ENCODE measurements at places on chromosomes 5 and 9.

GRCh38 chr5:3600106-3601060 is 4.8 kb downstream of the IRX1 start:
- no peak for DNase-seq

- no peak for DNase-seq
These were observed 372.7 kb downstream of the PSAT1 start for GRCh38 chr9:78669591-78669990.

GRCh38 chr5:141493500-141494422 is 4.9 kb downstream of the PCDHGC5 start:
- no peak for DNase-seq

DNA sequence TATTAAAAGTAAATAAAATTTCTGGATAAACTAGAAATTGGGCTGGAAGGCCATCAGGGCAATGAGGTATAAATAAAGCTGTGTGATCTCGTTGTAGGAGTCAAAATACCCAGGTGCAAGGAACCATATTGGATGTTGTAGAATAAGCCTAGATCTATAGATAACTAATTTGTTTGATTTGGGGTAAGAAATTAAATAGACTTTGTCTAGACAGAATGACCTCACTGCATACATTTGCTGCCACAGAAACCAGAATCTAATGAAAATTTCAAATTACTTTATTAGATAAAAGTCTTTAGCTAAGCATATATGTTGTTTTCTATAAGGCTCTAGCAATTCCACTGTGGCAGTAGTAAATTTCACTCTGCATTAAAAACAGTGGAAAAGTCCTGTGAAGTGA is 225.2 kb upstream of the ITGA1 start:
- no peak for DNase-seq

DNA sequence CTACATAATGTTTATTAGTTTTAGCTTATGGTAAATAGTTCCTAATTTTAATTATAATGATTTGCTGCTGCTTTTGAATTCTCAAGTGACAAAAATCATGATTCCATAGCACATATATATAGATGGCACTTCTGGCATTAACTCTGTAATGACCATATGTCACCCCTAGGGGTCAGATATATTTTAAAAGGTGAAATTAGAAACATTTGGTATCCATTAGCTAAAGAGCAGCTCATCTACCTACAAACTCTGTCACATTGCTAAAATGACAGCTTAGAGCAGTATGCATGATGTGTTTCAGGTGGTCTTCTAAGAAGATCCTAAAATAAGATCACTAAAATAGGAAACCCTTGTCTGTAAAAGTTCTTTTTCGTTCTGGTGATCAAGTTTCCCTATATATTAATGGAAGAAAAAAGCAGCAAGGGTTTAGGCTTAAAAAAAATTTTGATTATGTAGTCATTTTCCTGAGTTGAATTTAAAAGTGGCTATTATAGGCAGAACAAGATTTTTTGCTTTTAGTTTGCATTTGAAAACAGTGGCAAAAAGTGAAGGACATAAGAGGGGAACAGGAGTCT is 157.7 kb upstream of the POU5F2 start:
- no peak for DNase-seq

DNA sequence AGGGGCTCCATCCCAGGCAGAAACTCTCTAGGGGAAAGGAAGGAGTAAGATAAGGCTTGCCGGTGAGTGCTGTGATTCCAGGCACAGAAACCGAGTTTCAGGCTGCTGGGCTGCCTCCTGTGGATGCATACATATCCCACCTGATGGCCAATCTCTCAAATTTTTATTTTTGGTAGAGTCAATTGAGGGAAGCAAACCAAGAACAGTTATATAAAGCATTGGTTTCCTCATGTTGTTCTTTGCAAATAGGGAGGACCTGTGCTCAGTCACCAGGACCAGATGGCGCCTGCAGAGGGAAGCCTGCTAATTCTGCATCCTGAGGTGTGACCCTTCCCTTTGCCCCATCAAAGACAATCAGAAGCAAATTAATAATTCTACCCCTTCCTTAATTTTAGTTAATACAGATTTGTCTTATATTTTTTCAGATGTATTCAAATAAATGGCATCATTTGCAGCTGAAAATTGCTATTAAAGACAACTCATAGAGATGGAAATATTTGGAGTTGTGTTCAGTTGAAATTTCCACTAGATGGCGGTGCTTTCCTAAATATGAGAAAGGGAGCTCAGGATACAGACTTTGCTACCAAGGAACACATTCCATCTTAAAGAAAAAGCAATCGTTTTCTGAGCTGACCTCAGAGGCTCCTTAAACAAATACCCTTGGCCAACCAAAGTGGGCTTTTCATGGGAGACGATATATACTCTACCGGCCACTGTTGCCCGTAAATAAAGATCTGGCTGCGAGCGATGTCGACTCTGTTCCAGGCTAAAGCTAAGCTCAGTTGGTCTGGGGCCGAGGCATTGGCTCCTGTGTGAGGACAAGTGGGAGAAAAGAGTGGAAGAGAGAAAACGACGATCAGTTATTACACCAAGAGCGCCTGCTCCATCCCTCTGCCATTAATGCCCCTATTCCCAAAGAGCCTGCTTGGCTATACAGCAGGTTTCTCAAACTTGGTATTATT is 225.7 kb upstream of the KLF9 start:
- DNase-seq: peak; percentile 25

GRCh38 chr5:130555429-130555828 is 609.6 kb downstream of the HINT1 start:
- no peak for DNase-seq

GRCh38 chr5:140213370-140213983 is 38.5 kb downstream of the CYSTM1 start:
- no peak for DNase-seq

Data from hepatic stellate cell (primary cell).